Stimulated activated CD4-positive, alpha-beta T cell treated with anti-CD3 and anti-CD28 coated beads, TNF-alpha, amount 100 ng/mL, for 24 hours (primary cell): ENCODE measurements at places on chromosomes 3 and 15.

DNA sequence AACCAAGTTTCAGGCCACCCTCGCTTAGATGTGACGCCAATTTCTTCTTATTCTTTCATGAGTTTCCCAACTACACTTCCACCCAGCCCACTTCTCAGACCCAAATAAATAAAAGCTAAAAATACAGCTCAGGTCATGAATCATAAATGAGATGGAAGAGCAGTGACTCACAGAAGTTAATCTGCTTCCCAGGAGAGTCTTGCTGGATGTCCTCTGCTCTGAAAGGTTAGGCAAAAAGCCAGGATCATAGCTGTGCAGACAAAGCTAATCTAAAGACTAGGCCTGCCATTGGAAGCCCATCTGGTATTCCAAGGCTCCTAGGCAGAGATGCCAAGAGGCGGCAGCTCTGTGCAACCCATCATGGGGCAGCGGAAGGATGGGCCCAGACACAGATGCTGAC, 24.1 kb downstream of the SHC4 start:
- DNase-seq = no peak

DNA sequence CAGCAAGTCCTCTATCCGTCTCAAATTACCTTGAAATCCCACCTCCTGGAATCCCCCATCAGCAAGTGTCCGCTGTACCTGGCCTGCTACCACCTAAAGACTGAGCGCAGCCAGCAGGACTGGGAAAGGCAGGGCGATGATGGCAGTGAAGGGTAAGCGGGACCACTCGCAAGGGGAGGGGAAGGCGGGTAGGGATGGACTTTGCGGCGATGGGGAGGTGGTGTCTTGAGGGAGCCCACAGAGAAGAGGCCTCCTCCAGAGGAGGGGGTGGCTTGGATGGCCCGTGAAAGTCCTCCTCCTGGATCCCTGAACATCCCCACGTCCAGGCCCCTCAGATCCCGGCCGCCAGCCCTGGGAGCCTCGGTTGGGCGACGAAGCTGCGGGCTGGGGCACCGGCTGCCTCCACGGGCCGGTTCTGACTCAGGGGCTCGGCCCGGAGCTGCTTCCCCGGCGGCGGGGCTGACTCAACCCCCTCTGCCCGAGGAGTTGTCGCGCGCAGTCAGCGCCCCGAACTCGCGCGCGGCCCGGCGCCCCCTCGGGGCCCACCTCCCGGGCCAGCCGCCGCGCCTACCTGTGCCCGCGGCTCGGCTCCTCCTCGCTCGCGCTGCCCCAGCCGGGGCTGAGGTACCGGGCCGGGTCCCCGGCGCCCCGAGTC, 512 bp downstream of the LARP6 start:
- DNase-seq = no peak

DNA sequence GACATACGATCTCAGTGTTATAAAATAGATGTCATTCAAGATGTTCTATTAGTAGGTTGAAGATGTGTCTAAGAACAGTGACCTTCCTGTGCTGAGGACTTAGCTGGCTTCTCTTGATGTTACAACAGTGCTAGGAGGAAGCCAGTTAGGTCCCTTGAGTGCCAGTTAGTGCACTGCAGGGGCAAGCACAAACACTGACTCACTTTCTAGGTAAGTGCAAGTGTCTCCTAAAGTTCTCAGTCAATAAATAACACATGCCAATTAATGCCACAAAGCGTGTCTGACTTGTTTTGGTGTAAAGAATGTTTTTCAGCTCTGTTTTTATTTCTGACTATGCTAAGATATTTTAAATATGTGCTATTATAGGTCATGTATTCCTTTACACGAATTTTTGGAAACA, 211.8 kb downstream of the NAALADL2 start:
- no peak for DNase-seq

DNA sequence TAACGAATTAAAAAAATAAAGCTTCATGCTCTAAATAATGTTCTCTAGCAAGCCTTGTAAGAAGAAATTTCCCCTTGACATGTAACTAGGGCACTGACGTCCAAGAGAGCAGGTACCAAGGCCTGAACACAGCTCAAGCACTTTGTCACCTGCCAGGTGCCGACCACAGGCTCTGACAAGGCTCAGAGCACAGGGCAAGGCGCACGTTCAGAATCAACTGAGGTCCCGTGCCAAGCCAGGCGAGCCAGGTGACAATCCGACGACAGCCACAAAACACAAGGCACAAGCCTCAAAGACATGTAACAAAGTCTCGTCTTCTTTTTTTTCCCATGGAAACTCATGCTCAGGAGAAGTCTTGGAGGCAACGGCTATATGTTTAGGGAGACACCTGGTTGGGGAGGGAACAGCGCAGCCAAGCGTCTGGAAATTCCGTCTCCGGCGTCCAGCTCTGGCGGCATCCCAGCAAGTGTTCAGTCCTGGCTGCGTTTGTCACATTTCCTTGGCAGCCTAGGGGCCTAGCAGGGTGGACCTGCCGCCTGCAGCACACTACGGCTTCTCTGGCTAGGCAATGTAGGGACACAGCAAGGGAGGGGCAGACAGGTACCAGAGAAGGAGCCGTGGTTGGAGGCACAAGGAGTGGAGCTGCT, 76.7 kb downstream of the ADAMTS17 start:
- DNase-seq = no peak

GRCh38 chr15:33304924-33305323, 5.8 kb upstream of the RYR3 start:
- DNase-seq = no peak

DNA sequence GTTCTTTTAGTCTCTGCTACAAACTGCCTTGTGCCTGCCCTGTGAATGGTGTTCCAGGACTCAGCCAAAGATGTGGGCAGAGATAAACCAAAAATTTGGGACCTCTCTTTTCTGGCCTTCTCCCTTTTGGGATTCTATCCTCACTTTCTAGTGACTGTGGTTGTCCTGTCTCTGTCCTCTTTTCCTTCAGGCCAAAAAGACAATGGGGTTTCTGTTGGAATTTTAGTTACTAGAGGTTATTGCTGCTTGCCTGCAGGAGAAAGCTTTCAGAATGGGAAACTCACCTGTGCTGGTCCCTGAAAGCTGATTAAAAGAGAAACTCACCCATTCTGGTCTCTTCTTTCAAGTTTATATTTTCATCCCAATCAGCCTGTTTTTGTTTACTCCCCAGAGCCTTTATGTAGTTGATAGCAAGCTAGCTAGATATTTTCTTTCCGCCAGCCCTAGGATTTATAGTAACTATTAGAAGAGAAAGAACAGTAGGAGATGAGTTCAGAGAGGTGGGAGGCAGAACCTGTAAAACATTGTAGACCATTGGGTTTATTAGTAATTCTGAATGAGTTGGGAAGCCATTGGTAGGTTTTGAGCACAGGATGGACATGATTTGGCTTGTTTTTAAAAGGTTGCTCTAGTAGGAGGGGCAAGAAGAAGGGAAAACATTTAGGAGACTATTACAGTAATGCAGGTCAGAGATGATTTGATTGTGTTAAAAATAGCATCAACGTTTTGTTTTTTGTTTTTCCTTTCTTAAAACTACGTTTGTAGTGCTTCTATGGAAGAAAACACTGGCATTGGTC, 138.9 kb downstream of the TCF12 start:
- no peak for DNase-seq

- no peak for DNase-seq
Measured at GRCh38 chr3:142226474-142226873, 1.1 kb upstream of the GK5 start.

GRCh38 chr15:78105476-78106241, 13.3 kb downstream of the SH2D7 start:
- DNase-seq = no peak

GRCh38 chr3:65963787-65964677, 74.7 kb downstream of the MAGI1 start:
- DNase-seq = peak; percentile 6

GRCh38 chr3:100988080-100988479, 5.1 kb downstream of the ABI3BP start:
- DNase-seq = no peak

DNA sequence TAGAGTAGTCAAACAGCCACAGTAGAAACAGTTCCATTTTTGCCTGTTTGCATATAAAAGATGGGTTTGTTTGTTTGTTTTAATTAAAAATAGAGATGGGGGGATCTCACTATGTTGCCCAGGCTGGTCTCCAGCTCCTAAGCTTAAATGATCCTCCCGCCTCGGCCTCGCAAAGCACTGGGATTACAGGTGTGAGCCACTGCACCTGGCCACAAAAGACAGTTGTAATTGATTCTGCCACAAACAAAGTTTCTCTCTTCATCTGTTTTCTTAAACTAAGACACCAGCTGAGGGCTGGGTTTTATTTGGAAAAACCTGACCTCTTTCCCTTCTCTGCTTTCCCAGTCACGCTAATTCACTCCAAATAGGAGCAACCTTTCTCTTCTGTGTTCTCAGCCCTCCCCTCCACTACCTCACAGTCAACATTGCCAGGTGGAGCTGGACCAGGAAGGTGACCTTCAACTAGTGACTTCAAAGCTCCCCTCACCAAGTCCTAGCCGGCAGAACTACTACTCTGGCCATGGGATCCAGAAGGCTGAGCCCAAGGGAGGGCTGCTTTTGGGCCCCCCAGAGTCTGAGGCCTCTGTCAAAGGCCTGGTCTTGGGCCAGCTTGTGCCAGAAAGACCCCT, 1.5 kb upstream of the IDH2 start:
- DNase-seq = no peak

GRCh38 chr15:40029979-40030893, 8.7 kb downstream of the SRP14 start:
- DNase-seq = no peak

GRCh38 chr3:42134867-42135464, 43.8 kb downstream of the TRAK1 start:
- no peak for DNase-seq

- DNase-seq = no peak
Measured at GRCh38 chr3:175255698-175256097, 396.6 kb downstream of the NAALADL2 start.

DNA sequence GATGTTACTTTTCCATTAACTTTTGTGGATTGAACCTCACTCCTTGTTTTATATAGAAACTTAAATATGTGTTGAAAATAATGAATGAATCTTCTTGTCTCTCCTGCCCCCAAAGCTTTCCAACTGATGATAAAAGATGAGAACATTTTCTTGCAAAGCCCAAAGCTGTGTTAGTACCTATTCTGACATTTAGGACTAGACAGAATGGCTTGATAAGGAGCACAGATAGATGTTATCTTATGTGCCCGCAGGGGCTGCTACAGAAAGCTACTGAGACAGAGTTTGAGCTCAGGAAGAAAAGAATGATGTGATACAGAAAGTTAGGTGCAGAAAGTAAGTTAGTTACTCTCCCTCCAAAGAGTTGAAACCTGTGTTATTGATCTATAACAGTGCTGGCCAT, 109.4 kb upstream of the ATP11B start:
- no peak for DNase-seq

GRCh38 chr15:41543521-41543870, 561 bp downstream of the RPAP1 start:
- DNase-seq = no peak

DNA sequence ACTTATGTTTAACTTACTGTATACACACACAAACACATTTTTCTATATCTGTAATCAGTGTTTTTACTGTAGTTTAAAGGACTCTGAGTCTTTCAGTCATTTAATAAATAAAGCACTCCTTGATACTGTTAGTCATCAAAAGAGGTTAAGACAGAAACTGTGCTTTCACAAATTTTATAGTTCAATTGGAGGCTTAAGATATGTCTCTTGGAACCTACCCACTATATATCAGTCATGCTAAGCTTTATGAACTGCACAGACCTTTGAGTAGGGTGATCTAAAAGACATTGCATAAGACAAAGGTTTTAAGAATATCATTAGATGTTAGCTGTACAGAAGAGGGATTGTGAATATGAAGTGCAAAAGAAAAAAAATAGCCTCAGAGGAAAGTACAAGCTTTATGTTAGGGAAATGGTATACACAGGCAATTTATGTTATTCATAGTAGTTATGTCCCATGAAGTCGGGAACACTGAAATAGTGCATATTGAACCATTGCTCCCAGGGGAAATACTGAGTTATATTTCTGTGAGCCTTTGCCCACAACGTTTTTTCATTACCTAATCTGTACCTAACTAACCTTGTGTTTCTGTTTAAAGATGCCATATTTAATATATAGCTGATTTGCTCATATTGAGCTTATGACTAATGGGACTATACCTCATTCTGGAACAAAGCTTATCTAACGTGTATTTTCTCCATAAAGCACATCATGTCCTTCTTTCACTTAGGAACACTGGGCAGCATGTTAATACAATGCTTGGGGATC, 19.7 kb downstream of the CHMP2B start:
- no peak for DNase-seq

GRCh38 chr15:79067072-79067833, 23.3 kb downstream of the RASGRF1 start:
- DNase-seq = no peak

DNA sequence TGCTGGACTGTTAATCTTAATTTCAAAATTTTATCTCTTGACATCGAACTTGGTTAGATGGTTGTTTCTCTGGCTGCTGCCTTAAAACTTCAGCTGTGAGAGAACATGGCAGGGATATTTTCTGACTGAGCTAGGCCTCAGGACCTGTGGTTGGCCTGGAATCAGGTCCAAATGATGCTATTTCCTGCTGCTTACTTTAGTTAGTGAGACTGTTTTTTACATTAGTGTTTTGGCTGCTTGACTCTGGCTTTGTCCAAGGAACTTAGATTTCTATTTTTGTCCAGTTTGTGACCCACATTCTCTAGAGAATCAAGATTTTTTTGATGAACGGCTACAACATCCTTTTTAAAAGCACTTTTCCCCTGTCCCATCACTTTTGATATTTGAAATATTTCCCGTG, 497.9 kb upstream of the SGO1 start:
- no peak for DNase-seq

- DNase-seq = no peak
Measured at GRCh38 chr15:89330119-89330518, 4.5 kb downstream of the POLG start.

DNA sequence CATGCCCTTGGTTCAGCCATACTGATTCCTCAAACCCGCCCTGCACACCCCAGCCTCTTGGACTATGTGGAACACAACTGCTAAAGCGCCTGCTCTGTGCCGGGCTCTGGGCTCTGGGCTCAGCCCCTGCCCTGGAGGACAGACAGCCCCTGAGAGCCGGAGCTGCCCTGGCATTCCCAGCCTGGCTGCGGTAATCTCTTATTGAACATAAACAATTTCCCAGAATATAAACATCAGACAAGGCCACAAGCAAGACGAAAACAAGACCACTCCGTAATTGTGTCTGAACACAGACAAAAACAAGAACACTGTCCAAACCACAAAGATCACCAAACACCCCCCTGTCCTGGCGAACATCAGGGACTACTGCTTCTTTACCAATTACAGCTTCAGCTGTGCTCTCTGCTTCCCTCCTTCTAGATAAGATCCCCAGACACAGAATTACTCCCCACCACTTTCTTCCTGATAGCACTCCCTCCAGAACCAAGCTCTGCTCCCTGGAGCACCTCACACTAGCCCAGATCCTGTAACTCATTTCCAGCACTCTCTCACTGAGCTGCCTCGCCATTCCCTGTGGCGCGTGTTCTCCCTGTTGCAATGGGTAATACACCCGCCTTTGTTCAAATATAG, 57.1 kb upstream of the TLE3 start:
- DNase-seq = no peak

- DNase-seq = no peak
Measured at GRCh38 chr3:36741285-36741684, 23.1 kb downstream of the DCLK3 start.
